ENCODE measurements at places on chromosomes 13 and 19.
A peak's percentile ranks its signal among the peaks of the same experiment; 100 is the strongest.

- H3K4me1 ChIP-seq, result no peaks in the 10 kb centered on the region
- H3K4me3 ChIP-seq, result no peak overlapping the region
- H3K27me3 ChIP-seq, result no peaks in the 10 kb centered on the region
- H3K27ac ChIP-seq, result no peak overlapping the region
Measured at GRCh38 chr19:20416661-20417060, 148.9 kb downstream of the ZNF737 start.

DNA sequence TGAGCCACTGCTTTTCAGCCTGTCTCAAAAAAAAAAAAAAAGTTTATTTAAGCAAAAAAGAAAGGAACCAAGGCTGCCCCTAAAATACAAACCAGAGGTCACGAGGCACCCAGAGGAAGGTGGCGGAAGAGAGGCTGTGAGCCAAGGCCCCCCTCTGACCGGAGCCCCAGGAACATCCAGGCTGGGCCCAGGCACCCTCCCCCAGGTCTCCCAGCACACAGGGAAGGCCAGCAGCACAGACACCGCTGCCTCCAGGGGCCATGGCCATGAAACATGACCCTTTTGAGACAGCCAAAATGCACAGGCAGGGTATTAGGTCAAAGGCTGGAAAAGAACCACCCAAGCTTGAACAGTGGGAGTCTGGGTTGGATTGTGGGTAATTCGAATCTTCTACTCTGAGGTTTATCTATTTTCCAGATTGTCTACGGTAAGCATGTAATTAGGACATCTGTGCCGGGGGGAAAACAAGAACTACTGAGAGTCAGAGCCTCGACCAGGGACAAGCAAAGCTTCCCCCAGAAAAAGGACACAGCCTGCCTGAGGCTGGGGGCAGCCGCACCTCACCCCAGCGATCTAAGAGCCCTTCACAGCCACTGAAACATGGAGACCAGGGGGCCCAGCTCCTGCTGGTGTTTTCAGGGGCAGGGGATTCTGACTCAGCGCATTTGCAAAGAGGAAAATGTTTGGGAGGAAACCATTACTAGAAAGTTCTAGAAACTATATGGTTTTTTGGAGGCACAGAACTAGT is 8.4 kb downstream of the PEX11G start:
- no peak overlapping the region for H3K4me3 ChIP-seq
- H3K36me3 ChIP-seq, result no peaks in the 10 kb centered on the region
- DNase-seq, result no peak
- H3K4me1 ChIP-seq, result peaks cover 17% of the 10 kb centered on the region
- no peaks in the 10 kb centered on the region for H3K27me3 ChIP-seq

- no peak for DNase-seq
- H3K4me3 ChIP-seq, result no peak overlapping the region
- H3K27me3 ChIP-seq, result no peaks in the 10 kb centered on the region
- no peaks in the 10 kb centered on the region for H3K4me1 ChIP-seq
Measured at GRCh38 chr13:92097337-92097903, 699.0 kb downstream of the GPC5 start.

- H3K27me3 ChIP-seq, result no peaks in the 10 kb centered on the region
- H3K36me3 ChIP-seq, result no peaks in the 10 kb centered on the region
- peaks cover 26% of the 10 kb centered on the region for H3K4me1 ChIP-seq
- DNase-seq, result no peak
- H3K4me3 ChIP-seq, result no peak overlapping the region
- H3K27ac ChIP-seq, result peak overlapping the region; percentile 41
Measured at GRCh38 chr13:33721724-33722123, 96.2 kb upstream of the RFC3 start.

GRCh38 chr19:35249146-35249847 is 495 bp downstream of the LSR start:
- H3K4me3 ChIP-seq, result peak overlapping the region; percentile 54
- no peaks in the 10 kb centered on the region for H3K27me3 ChIP-seq
- no peaks in the 10 kb centered on the region for H3K4me1 ChIP-seq
- DNase-seq, result no peak
- peaks cover 34% of the 10 kb centered on the region for H3K36me3 ChIP-seq

DNA sequence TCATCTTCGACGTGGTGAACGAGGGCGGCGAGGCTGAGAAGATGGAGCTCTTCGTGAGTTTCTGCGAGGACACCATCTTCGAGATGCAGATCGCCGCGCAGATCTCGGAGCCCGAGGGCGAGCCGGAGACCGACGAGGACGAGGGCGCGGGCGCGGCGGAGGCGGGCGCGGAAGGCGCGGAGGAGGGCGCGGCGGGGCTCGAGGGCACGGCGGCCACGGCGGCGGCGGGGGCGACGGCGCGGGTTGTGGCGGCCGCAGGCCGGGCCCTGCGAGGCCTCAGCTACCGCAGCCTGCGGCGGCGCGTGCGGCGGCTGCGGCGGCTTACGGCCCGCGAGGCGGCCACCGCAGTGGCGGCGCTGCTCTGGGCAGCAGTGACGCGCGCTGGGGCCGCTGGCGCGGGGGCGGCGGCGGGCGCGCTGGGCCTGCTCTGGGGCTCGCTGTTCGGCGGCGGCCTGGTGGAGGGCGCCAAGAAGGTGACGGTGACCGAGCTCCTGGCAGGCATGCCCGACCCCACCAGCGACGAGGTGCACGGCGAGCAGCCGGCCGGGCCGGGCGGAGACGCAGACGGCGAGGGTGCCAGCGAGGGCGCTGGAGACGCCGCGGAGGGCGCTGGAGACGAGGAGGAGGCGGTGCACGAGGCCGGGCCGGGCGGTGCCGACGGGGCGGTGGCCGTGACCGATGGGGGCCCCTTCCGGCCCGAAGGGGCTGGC is 52.6 kb downstream of the MAP4K1 start:
- H3K4me3 ChIP-seq, result peak overlapping the region; percentile 29
- H3K27ac ChIP-seq, result no peak overlapping the region
- peaks cover 3% of the 10 kb centered on the region for H3K4me1 ChIP-seq

- no peak for DNase-seq
- H3K27me3 ChIP-seq, result peaks cover 8% of the 10 kb centered on the region
- no peak overlapping the region for H3K4me3 ChIP-seq
Measured at GRCh38 chr13:29369060-29369743, 226.3 kb downstream of the SLC7A1 start.

GRCh38 chr19:47096721-47097120 is 16.9 kb downstream of the ZC3H4 start:
- peaks cover 15% of the 10 kb centered on the region for H3K4me1 ChIP-seq
- H3K36me3 ChIP-seq, result peaks cover 50% of the 10 kb centered on the region
- no peaks in the 10 kb centered on the region for H3K27me3 ChIP-seq
- DNase-seq, result no peak

- H3K4me1 ChIP-seq, result no peaks in the 10 kb centered on the region
- no peaks in the 10 kb centered on the region for H3K27me3 ChIP-seq
- no peak overlapping the region for H3K27ac ChIP-seq
- H3K4me3 ChIP-seq, result no peak overlapping the region
- no peaks in the 10 kb centered on the region for H3K36me3 ChIP-seq
Measured at GRCh38 chr13:70527599-70527998, 419.3 kb upstream of the KLHL1 start.

GRCh38 chr19:11856596-11857250 is 8.2 kb downstream of the ZNF439 start:
- no peaks in the 10 kb centered on the region for H3K27me3 ChIP-seq
- no peak overlapping the region for H3K4me3 ChIP-seq
- H3K27ac ChIP-seq, result no peak overlapping the region

DNA sequence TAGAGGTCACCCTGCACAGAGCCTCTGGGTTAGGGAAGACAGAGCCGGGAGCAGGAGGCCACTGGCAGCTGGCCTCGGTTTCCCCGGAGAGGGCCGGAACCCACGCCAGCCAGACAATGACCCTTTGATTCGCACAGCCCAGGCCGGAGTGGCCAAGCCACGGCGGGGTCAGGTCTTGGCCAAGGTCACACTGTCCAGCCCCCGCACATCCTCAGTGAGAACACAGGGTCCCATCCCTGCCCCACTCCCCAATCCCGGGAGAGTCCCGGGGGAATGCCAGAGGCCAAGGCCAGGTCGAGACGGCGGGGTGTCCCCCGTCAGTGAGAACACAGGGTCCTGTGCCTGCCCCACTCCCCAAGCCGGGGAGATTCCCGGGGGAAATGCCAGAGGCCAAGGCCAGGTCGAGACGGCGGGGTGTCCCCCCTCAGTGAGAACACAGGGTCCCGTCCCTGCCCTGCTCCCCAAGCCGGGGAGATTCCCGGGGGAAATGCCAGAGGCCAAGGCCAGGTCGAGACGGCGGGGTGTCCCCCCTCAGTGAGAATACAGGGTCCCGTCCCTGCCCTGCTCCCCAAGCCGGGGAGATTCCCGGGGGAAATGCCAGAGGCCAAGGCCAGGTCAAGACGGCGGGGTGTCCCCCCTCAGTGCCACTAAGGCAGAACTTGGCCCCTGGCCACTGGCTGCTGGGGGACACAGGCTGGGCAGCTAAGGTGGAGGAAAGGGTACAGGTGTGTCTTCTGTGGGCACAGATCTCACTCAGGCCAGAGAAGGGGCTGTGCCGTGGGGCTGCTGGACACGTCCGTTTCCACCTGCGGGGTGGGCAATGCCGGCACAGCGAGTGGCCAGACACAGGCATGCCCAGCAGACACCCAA is 1.7 kb upstream of the FSTL3 start:
- no peaks in the 10 kb centered on the region for H3K27me3 ChIP-seq
- H3K36me3 ChIP-seq, result peaks cover 17% of the 10 kb centered on the region
- H3K4me3 ChIP-seq, result no peak overlapping the region
- no peak for DNase-seq
- H3K4me1 ChIP-seq, result peaks cover 5% of the 10 kb centered on the region

- H3K4me1 ChIP-seq, result no peaks in the 10 kb centered on the region
- no peak overlapping the region for H3K4me3 ChIP-seq
- DNase-seq, result no peak
- H3K36me3 ChIP-seq, result no peaks in the 10 kb centered on the region
Measured at GRCh38 chr13:52894413-52894812, 46.0 kb upstream of the PCDH8 start.

GRCh38 chr19:15294561-15294990 is 37.8 kb downstream of the BRD4 start:
- H3K27me3 ChIP-seq, result no peaks in the 10 kb centered on the region
- H3K4me1 ChIP-seq, result peaks cover 60% of the 10 kb centered on the region
- peak overlapping the region; percentile 17 for H3K27ac ChIP-seq
- H3K36me3 ChIP-seq, result peaks cover 28% of the 10 kb centered on the region
- no peak overlapping the region for H3K4me3 ChIP-seq
- DNase-seq, result no peak

DNA sequence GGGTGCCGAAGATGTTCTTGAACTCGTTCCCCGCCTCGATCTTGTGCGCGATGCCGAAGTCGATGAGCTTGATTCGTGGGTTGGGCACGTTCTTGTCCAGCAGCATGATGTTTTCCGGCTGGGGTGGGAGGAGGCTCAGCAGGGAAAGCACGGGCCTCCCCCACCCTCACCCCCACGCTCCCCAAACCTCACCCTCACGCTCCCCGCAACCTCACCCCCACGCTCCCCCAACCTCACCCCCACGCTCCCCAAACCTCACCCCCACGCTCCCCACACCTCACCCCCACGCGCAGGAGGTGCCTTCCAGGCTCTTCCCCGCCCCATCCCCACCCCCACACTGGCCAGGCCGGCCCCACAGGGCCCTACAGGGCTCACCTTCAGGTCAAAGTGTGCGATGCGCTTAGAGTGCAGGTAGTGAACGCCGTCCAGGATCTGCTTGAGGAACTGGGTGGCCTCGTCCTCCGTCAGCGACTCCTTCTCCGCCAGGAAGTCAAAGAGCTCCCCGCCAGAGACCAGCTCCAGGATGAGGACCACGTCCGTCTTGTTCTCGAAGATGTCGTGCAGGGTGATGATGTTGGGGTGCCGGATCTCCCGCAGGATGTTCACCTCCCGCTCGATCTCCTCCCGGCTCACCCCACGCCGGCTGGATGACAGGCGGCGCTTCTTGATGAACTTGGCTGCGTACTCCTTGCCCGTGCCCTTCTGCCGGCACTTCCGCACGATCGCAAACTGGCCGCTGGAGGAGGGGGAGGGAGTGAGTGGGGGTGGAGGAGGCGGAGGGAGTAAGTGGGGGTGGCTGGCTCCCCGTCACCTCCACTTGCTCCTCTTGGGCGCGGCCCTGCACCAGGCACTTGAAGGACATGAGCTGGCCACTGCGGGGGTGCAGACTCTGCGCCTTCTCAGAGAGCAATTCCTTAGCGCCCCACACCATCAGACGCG is 6.4 kb downstream of the DAPK3 start:
- H3K27ac ChIP-seq, result no peak overlapping the region
- H3K27me3 ChIP-seq, result no peaks in the 10 kb centered on the region
- peaks cover 85% of the 10 kb centered on the region for H3K36me3 ChIP-seq

DNA sequence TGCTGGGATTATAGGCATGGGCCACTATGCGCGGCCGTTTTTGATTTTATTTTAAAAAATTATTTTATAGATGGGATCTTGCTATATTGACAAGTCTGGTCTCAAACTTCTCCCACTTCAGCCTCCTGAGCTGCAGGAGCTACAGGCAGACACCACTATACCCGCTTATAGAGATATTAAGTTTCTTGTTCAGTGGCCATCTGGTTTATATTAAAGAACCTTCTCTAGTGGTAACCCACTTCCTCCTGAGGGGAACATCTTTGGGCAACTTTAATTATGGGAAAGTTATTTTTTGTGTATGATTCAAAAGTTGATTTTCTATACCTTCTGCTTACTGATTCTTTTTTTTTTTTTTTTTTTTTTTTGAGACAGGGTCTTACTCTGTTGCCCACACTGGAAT is 172.7 kb downstream of the KLF5 start:
- H3K4me3 ChIP-seq, result no peak overlapping the region
- no peak for DNase-seq

GRCh38 chr13:50168786-50169185 is 153.5 kb downstream of the KCNRG start:
- H3K36me3 ChIP-seq, result no peaks in the 10 kb centered on the region
- no peaks in the 10 kb centered on the region for H3K27me3 ChIP-seq
- DNase-seq, result no peak
- no peak overlapping the region for H3K27ac ChIP-seq
- no peak overlapping the region for H3K4me3 ChIP-seq

GRCh38 chr13:29456419-29456818 is 139.1 kb downstream of the SLC7A1 start:
- H3K4me1 ChIP-seq, result peaks cover 18% of the 10 kb centered on the region
- peak overlapping the region; percentile 42 for H3K27ac ChIP-seq
- no peak overlapping the region for H3K4me3 ChIP-seq
- no peaks in the 10 kb centered on the region for H3K36me3 ChIP-seq
- no peak for DNase-seq

DNA sequence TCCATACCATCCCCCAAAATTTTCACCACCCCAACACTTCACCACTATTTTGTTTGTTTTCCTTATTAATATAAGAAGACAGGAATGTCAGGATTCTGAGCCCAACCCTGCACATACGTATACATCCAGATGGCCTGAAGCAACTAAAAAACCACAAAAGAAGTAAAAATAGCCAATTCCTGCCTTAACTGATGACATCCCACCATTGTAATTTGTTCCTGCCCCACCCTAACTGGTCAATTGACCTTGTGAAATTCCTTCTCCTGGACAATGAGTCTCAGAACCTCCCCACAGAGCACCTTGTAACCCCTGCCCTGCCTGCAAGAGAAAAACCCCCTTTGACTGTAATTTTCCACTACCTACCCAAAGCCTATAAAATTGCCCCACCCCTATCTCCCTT is 132.5 kb downstream of the ZNF675 start:
- peaks cover 40% of the 10 kb centered on the region for H3K4me1 ChIP-seq
- peak; percentile 84 for DNase-seq
- no peaks in the 10 kb centered on the region for H3K27me3 ChIP-seq
- peak overlapping the region; percentile 100 for H3K27ac ChIP-seq

All from RWPE2 (cell line).